H4 (cell line): ENCODE measurements at places on chromosomes 1 and 21. TPM values are rescaled to one million over a fixed set of nuclear protein-coding genes. Genes with fewer than 3 reads are reported as not detected.

Gene OPTC
- total RNA-seq: not detected in 2 replicates

Gene RER1
- total RNA-seq: 173 and 208 TPM in 2 replicates

Gene ELF3
- 1.9 and 4.5 TPM in 2 replicates for total RNA-seq

Gene AIRE
- total RNA-seq: not detected in 2 replicates

Gene KRTAP6-3
- total RNA-seq: not detected in 2 replicates

Gene GPR37L1
- 0.02 TPM in 1 of 2 replicates, not detected in the other for total RNA-seq
